ENCODE measurements at places on chromosomes 16 and 17.

- DNase-seq, result no peak
Measured at GRCh38 chr17:57629470-57629869, 115.6 kb downstream of the CCDC182 start.

GRCh38 chr17:43517615-43518386 lies 28.3 kb downstream of the ETV4 start:
- DNase-seq, result no peak

GRCh38 chr16:90032674-90033331 lies 13.5 kb upstream of the DBNDD1 start:
- no peak for DNase-seq

GRCh38 chr17:27751166-27751565 lies 49.2 kb downstream of the NOS2 start:
- DNase-seq, result no peak

DNA sequence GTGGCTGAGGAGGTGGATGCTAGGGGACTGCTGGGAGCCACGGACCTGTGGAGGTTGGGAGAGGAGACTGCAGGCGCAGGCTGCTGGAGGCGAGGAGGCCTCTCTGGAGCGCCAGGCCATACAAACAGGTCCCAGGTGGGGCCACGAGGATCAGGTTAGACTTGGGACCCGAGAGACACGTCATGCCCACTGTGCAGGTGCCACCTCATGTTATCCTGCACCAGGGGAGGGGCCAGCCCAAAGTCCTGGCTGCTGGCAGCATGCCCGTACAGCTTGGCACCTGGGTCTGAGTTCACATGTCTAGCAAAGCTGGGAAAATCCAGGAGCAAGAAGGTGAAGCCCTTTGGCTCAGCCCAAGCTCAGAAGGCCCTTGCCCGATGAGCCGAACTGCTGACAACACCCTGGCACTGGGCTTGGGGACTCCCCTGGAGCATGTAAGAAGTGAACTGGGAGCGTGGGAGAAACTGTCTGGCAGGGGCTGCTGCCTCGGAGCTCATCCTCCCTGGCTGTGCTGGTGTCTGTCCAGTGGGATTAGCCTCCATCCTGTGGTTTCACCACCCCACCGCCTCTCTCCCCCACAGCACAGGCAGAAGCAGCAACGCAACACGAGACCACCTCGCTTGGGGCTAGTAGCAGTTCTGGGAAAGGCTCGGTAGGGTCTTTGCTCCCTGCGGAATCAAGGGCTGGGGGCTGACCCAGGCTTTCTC lies 5.3 kb downstream of the ARHGDIA start:
- DNase-seq, result peak; percentile 47

- DNase-seq, result no peak
Measured at GRCh38 chr17:4623249-4623648, 18.2 kb downstream of the ALOX15 start.

DNA sequence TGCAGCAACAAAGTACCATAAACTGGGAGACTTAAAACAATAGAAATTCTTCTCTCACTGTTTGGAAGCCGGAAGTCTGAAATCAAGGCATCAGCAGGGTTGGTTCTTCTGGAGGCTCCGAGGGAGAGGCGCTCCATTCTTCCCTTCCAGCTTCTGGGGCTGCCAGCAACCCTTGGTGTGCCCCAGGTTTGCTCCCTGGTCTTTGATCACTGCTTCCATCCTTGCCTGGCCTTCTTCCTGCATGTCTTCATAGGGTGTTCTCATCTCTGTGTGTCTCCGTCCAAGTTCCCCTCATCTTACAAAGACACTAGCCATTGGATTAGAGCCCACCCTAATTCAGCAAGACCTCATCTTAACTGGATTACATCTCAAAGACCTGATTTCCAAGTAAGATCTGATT lies 35.3 kb upstream of the LRRC75A start:
- DNase-seq, result no peak

DNA sequence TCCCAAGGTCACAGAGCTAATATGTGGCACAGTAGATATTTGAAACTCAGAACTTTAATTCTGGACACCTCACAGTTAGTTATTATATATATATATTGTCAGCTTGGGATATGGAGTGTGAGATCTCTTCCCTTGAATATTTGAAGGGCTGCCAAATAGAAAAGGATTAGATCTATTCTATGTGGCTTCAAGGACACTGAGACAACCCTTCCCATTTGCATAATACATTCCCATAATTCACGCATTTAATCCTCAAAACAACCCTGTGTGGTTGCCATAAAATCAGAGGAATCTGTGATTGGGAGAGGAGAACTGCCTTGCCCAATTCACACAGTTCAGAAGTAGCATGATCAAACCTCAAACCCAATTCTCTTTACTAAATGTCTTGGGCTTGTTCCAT lies 365.8 kb upstream of the DYNLRB2 start:
- DNase-seq, result no peak

DNA sequence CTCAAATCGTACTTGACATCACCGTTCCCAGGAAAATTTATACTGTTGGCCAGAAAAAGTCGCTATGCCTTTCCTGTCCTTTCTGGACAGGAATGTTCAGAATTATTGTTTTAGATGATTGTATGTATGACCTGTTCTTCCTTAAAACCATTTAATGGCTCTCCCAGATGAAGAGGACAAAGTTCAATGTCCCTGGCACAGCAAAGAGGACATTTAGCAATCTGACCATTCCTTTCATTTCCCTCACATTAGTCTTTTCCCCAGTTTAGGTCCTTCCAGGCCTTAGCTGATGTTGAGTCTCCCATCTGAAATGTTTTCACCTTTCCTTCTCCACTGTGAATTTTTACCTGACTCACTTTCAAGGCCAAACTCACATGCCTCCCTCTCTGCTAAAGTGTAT lies 938.9 kb downstream of the CDH11 start:
- DNase-seq, result no peak

GRCh38 chr16:50282955-50283631 lies 16.7 kb downstream of the ADCY7 start:
- no peak for DNase-seq

DNA sequence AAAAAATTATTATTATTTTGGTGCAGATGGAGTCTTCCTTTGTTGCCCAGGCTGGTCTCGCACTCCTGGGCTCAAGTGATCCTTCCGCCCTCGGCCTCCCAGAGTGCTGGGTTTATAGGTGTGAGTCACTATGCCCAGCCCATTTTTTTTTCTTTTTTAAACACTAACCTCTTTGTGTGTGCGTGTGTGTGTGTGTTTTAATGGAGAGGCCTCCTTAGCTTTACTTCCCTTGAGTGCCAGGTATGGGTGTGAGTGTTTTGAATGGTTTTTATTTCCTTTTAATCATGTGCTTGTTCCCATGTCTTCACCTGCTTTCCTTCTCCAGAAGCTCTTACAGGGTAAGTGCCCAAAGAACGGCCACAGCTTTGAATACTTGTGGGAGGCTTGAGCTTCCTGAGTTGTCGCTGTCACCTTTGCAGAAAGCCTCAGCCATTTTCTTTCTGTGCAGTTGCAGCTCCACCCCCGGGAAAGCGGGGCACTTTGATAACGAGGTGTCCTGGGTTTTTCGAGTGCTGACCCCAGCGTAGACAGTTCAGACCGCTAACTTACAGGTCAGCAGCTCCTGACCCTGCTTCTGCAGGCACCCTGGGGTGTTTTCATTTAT lies 22.6 kb downstream of the AKAP1 start:
- no peak for DNase-seq

- no peak for DNase-seq
Measured at GRCh38 chr16:17469741-17470181, 999 bp downstream of the XYLT1 start.

GRCh38 chr17:9195411-9195810 lies 174.1 kb downstream of the NTN1 start:
- no peak for DNase-seq

DNA sequence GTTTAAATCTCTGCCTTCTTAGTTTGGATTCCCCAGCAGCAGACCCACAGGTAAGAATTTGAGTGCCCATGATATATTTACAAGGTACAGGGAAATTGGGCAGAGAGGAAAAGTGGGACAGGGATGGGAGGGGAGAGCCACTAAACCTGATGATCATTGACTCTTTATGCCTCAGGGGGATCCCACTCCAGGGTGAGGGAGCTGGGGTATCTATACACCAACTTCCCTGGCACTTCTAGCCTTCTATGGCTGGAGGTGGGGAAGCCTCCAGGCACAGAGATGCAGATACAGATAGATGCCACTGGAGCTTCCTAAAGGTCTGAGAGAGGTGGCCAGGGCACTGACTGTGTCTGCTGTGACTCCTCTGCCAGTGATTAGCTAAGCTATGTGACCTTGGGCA lies 256.4 kb downstream of the KATNIP start:
- no peak for DNase-seq

GRCh38 chr17:13129356-13129755 lies 111.5 kb upstream of the ELAC2 start:
- DNase-seq, result no peak

DNA sequence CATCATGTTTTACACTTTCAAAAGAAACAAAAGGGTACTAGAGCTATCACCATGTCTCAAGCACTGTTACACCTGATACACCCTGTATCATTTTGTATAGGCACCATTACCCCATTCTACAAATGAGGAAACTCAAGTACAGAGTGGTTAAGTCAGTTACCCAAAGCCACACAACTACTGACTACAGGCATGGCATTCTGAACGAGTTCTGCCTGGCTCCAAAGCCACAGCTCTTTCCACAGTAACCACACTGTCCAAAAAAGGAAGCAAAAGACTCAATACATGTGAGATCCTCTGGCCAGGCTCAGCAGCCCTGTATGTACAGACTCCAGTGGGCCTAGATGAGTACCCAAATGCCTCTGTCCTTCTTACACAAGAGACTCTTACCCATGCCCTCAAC lies 4.7 kb downstream of the DYNC1LI2 start:
- no peak for DNase-seq

DNA sequence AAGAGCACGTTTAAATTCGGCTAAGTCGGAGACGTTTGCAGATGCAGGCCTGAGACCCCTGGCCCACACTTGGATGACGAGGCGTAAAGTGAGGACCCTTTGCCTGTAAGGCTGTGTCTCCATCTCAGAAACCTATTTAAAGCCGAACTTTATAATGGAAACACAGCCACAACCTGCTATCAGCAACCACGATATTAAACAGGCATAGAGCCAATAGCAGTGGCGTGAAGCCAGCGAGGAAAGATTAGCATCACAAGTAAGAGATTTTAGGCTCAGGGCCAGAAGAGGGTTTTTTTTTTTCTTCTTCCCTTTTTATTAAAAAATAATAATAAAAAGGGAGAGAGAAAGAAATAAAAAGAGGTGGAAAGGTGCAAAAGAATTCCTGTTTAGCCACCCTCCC lies 111.3 kb upstream of the NOL11 start:
- DNase-seq, result no peak

DNA sequence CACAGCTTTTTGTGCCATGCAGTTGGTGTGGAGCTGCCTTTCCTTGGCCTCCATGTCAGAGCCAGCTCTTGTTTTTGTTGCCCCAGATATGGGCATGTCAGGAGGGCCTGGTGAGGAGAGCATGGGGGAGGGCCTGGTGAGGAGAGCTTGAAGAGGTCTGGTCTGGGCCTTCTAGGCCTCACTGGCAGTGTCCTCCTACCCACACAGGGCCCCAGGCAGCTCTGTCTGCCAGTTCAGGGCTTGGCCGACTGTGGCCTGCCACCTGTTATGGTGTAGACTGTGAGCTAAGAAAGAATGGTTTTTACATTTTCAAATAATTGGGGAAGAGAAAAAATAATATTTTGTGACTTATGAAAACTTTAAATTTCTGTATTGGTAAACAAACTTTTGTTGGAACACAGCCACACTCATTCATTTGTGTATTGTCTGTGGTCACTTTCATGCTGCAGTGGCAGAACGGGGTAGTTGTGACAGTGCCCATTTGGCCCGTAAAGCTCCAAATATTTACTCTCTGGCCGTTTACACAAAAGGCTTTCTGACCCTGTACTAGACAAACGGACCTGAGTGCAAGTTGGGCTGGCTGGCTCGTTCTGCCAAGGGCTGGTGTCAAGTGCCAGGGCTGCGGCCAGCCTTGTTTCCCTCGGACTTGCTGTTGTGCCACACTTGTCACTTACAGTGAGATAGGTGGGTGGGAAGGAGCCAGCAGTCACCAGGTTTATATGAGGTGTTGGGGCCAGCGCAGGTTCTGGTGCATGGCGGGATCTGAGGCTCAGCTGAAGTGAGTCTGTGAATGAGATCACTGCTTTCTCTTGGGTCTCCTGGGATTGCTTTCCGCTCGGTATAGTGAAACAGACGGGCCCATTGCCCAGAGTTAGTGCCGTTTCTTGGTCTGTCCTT lies 18.2 kb downstream of the PGS1 start:
- DNase-seq, result no peak

GRCh38 chr16:89253548-89254287 lies 36.2 kb downstream of the ZNF778 start:
- no peak for DNase-seq

GRCh38 chr16:84703681-84704080 lies 3.9 kb downstream of the USP10 start:
- DNase-seq, result no peak

DNA sequence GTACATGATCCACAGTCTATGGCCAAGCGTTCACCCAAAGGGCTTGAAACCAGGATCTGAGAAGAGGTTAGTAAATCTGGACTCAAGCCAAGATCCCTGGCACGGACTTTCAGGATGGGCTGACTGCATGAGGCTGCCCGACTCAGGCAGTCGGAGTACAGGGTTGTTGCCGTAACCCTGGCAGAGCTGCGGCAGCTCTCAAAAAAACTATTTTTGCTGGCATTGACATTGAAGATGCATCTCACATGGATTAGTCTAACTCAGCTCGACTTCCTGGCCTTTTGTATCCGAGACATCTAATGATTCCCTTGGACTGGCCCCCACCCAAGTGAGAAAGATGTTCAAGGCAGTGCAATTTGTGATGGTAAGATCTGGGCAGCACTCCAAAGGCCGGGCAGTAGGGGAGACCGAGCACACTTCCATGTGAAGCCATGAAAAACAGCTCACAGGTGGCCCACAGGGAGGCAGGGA lies 6.2 kb downstream of the SLC47A1 start:
- DNase-seq, result no peak

DNA sequence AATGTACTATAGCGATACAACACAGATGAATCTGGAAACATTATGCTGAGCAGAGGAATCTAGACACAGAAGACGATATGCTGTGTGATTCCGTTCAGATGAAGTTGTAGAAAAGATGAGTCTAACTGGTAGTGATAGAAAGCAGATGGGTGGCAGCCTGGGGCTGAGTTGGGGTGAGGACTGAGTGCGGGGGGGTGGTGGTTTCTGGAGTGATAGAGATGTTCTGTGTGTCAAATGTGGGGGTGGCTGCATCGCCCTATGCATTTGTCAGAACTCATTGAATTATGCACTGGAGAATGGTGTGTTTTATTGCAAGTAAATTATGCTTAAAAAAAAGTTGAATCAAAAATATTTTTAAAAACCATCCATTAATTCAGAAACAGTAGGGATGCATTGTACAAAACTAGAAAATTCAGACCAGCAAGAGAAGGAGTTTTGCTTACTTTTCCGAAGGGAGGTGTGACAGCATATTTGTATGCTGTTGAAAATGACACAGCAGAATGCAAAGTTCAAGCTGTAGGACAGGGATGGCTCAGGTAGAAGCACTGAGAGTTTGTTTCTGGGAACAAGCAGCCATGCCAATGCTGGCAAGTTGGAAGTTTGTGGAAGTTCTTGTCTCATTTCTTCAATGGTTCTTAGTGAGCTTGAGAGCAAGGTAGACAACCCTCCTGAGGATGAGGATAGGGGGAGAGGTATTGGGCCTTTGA lies 13.0 kb upstream of the DRG2 start:
- no peak for DNase-seq

All from ecto neural progenitor cell (in vitro differentiated cells).